Left ventricle myocardium superior (tissue), 1 donor: ENCODE measurements at places on chromosomes 4 and X. TPM values are rescaled to one million over a fixed set of nuclear protein-coding genes. Genes with fewer than 3 reads are reported as not detected.

The CACNA1F gene
- 0.47 TPM for total RNA-seq

The PAGE2B gene
- total RNA-seq, result not detected

The PI4K2B gene
- total RNA-seq, result 2.0 TPM

The CTAG2 gene
- total RNA-seq, result not detected

The GNRHR gene
- total RNA-seq, result not detected

The SHOX gene
- total RNA-seq, result not detected

The CDKL2 gene
- total RNA-seq, result 0.64 TPM

The CNKSR2 gene
- 0.55 TPM for total RNA-seq

The NUDT10 gene
- total RNA-seq, result 0.20 TPM

The LDB2 gene
- 27.4 TPM for total RNA-seq

The MMAA gene
- 8.6 TPM for total RNA-seq

The FGF2 gene
- total RNA-seq, result 5.2 TPM

The SPANXN3 gene
- not detected for total RNA-seq

The AR gene
- 25.2 TPM for total RNA-seq

The HS3ST1 gene
- total RNA-seq, result 0.94 TPM

The TENM3 gene
- total RNA-seq, result 6.8 TPM

The USP51 gene
- total RNA-seq, result 1.5 TPM

The EXOSC9 gene
- 9.4 TPM for total RNA-seq

The MAGEB10 gene
- not detected for total RNA-seq

The FGG gene
- total RNA-seq, result not detected

The MAGEC1 gene
- total RNA-seq, result not detected

The CT45A1 gene
- total RNA-seq, result not detected

The TBC1D1 gene
- 118 TPM for total RNA-seq

The SMIM31 gene
- total RNA-seq, result not detected

The OPHN1 gene
- total RNA-seq, result 3.8 TPM

The FAAH2 gene
- total RNA-seq, result 0.69 TPM

The RPL9 gene
- total RNA-seq, result 731 TPM

The ADRA2C gene
- 5.9 TPM for total RNA-seq

The RHOH gene
- total RNA-seq, result 0.67 TPM

The SRPX2 gene
- 9.5 TPM for total RNA-seq

The SYNPO2 gene
- 188 TPM for total RNA-seq

The CFAP47 gene
- total RNA-seq, result not detected

The ATP1B4 gene
- not detected for total RNA-seq

The F11 gene
- total RNA-seq, result 0.52 TPM

The KLHL34 gene
- 3.6 TPM for total RNA-seq

The LYAR gene
- 10.0 TPM for total RNA-seq

The CXorf49 gene
- not detected for total RNA-seq

The TMEM129 gene
- total RNA-seq, result 31.2 TPM

The SLC39A8 gene
- total RNA-seq, result 5.0 TPM

The PPEF2 gene
- total RNA-seq, result not detected

The RRH gene
- not detected for total RNA-seq

The ETDA gene
- total RNA-seq, result not detected

The HSFX2 gene
- total RNA-seq, result not detected
